Tracheal epithelial cell (primary cell): ENCODE measurements at places on chromosomes 11 and 22. TPM values are rescaled to one million over a fixed set of nuclear protein-coding genes. Genes with fewer than 3 reads are reported as not detected.

MUC6 gene
- total RNA-seq, result not detected in 2 replicates

CPT1B gene
- 2.2 TPM in 1 of 2 replicates, not detected in the other for total RNA-seq

MS4A15 gene
- not detected in 2 replicates for total RNA-seq

APOA4 gene
- total RNA-seq, result not detected in 2 replicates

SCGB1D2 gene
- not detected in 2 replicates for total RNA-seq
